ENCODE measurements at places on chromosomes 6 and 20. TPM values are rescaled to one million over a fixed set of nuclear protein-coding genes. Genes with fewer than 3 reads are reported as not detected.
A peak's percentile ranks its signal among the peaks of the same experiment; 100 is the strongest.

SMPDL3A gene
- polyA plus RNA-seq = 30.1 TPM

- DNase-seq = peak; percentile 72
Measured at GRCh38 chr6:7050004-7050403, 57.8 kb upstream of the RREB1 start.

DNA sequence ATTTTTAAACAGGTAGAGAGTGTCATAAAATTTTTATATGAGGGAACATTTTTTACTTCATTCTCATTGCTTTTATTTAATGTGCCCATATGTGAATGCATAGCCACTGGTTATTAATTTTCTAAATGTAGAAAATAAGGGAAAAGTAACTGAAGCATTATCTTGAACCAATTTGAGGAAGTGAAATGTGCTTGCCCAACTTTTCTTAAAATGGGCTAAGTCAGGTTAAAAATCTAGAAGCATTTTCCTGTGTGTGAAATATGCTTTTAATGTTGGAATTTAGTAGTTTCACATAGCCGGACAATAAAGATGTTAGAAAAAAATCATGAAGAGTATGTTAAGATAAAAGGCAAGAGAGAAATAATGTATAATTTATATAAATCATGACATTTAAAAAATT is 3.8 kb downstream of the SEC23B start:
- DNase-seq = peak; percentile 61

- no peak for DNase-seq
Measured at GRCh38 chr6:62894114-62894513, 317.2 kb upstream of the FKBP1C start.

PPIL6 gene
- polyA plus RNA-seq = 0.09 TPM

SLA2 gene
- polyA plus RNA-seq = 0.17 TPM

DNA sequence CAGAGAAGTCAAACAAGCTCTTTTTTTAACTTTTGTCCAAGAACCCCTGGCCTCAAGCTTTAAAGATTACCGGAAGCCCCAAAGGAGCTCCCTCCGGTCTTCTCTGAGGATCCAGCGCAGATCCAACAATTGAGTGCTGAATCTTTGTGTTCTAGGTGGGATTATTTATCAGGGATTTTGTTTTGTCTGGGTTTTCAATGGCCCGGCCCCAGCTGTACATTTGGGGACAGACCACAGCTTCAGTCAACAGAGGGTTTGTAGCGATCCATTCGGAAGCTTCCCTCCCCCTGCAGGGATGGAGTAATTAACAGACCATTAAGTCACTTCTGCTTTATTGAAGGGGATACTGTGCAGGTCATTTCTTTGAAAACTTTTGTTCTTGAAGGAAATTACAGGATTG is 7.8 kb downstream of the OLIG3 start:
- DNase-seq = no peak

DNA sequence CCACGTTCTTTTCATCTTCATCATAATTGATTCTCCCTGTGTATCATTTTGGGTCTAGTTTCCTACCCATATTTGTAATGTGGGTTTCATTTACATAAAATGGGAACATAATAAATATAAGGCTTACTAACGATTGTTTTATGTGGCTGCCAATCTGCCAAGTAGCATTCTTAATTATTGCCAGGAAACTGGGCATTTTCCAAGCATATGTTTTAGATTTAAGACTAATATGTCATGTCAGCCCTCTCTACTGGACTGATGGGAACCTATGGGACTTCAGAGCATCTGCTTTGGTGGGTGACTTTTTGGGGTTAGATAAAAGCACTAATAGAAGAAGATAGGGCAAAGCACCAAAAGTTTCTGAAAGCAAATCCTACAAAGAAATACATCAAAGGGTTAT is 157.5 kb downstream of the TBX18 start:
- DNase-seq = no peak

DNA sequence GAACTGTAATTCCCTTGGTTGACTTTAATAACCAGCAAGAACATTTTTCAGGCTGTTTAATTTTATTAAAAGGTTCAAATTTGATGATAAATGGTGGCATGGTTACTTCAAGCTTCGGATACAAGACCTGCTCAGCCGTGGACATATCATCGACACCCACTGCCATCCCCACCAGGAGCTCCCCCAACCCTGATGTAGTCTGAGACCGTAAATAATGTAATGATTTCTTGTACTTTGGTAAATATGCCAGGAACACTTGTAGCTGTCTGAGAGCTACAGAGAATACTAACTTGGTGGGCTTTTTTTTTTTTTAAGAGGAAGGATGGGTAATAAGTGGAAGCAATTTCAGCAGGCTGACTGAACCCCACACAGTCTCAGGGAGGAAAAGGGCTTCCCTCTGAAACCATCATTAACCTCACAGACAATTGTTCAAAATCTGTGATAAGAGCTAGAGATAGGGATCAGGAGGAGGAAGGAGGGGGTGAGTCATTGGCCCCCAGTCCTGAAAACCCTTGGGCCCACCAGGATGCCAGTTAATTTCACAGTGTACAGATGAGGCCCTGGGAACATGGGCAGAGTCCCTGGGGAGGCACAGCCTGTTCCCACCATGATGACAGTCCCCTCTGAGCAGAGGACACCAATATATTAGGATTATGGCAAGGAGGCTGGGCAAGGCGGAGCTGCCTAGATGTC is 56.0 kb downstream of the APCDD1L start:
- no peak for DNase-seq

PDE10A gene
- polyA plus RNA-seq = not detected

- DNase-seq = no peak
Measured at GRCh38 chr20:31712564-31713311, 9.9 kb downstream of the BCL2L1 start.

KHDRBS2 gene
- polyA plus RNA-seq = 0.09 TPM

DNA sequence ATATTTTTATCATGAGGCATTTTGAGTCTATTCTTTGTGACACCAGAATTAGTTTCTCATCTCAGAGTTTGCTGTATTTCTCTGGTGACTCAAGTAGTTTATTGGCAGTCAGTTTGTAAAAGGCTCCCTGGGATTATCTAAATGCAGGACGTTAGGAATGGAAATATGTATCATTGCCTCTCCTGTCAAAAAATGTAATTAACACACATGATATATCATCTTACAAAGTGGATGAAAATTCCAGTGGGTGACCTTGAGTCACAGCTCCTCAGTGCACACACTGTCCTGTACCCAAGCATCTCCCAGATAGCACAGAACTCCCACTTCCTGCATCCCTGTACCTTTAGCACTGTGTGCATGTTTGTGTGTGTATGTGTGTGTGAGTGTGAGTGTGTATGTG is 258.6 kb downstream of the LAMA2 start:
- DNase-seq = no peak

DNA sequence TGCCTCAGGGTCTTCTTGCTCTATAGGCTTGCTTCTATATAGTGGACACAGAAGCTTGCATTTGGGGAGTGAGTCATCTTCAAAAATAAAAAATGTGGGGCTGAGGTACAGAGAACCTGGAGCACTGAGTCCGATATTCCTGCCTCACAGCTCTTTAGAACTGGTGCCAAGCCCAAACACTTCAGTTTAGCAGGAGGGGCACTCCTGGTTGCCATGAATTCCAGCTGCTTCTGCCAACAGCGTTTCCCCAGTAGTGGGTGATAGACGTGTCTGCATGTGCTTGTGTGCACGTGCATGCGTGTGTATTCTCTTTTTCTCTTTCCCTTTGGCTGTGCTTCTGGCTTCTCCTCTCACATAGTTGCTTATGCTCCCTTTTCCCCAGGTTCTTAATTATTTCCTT is 11.9 kb downstream of the DNPH1 start:
- no peak for DNase-seq

GRCh38 chr6:34059136-34059731 is 86.7 kb downstream of the GRM4 start:
- no peak for DNase-seq

GNRH2 gene
- polyA plus RNA-seq = not detected

DNA sequence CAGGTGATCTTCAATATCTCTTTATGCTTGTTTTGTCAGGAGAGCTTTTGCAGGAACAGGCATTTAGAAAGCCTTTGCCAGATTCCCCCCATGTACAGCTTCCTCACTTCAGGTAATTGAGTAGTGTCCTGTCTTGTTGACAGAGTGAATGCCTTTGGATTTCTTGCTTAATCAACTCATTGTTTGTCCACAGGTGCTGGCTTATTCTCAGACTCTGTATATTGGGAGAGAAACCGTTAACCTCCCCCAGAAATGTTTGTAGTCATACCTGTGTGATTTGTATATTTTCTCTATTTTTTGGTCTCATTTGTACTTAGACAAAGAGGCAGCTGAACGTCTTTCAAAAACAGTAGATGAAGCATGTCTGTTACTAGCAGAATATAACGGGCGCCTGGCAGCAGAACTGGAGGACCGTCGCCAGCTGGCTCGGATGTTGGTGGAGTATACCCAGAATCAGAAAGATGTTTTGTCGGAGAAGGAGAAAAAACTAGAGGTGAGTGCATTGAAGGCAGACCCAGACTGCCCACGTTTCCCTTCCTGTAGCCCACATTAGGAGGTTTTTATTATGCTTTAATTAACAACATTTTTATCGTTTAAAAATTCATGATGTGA is 32.3 kb downstream of the RPRD1B start:
- DNase-seq = no peak

IL17F gene
- polyA plus RNA-seq = not detected

NHSL1 gene
- 0.51 TPM for polyA plus RNA-seq

BTBD9 gene
- polyA plus RNA-seq = 6.2 TPM

DNA sequence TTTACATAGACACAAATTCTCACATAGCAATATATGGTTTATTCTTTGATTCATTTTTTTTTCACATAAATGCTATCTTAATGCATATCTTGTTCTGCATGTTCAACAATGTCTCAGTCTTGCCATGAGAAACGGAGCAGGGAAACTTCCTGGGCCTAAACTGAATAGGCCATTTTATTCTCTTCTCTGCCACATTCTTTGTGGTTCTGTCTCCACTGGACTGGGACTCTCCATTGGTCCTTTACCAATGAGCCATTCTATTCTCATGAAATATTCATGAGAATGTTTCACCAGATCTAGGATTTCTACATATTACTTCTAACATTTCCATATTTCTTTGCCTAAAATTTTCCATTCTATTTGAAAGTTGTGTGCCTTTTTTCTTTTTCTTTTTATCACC is 42.8 kb downstream of the LAMA2 start:
- no peak for DNase-seq

RAET1L gene
- not detected for polyA plus RNA-seq

- peak; percentile 53 for DNase-seq
Measured at GRCh38 chr6:40148882-40149573, 214.8 kb upstream of the MOCS1 start.

ESR1 gene
- 0.23 TPM for polyA plus RNA-seq

- no peak for DNase-seq
Measured at GRCh38 chr20:11894062-11894461, 23.6 kb upstream of the BTBD3 start.

ME1 gene
- 0.45 TPM for polyA plus RNA-seq

LKAAEAR1 gene
- 1.7 TPM for polyA plus RNA-seq

DNA sequence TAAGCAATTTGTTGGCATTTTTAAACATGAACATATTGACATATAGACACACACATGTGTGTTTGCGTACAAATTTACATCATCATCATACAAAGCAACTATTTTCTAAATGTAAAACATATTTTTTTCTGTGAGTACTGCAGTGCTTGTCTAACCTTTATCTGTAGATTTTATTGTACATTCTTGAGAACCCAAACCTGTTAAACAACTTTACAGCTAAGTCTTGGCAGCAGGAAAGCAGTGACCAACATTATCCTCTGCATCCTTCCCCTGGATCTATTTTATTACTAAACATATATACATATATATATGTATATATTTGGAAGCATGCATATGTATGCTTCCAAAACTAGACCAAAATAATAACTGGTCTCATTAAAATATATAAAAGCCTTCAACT is 10.4 kb upstream of the PLCB1 start:
- no peak for DNase-seq

DNA sequence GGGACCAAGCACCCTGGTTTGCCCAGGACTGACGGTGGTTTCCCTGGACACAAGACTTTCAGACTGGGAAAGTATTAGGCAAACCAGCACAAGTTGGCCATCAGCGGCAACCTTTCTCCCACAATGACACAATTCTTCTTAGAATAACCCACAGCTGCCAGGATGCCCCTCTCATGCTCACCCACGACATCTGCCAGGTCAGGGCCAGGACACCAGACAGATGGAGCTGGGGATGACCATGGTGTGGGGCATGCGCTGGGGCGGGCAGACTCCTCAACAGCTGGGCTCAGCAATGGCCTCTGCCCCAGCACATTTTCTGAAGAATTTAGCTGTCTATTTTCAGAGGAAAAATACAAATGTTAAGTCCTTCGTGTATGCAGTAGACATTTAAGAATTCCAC is 226.4 kb downstream of the FNDC1 start:
- DNase-seq = no peak

ZNF334 gene
- polyA plus RNA-seq = not detected

RNF39 gene
- not detected for polyA plus RNA-seq

PLEKHG1 gene
- 0.08 TPM for polyA plus RNA-seq

GRCh38 chr6:92184933-92185332 is 1234.4 kb downstream of the EPHA7 start:
- no peak for DNase-seq

TRAPPC3L gene
- not detected for polyA plus RNA-seq

DNA sequence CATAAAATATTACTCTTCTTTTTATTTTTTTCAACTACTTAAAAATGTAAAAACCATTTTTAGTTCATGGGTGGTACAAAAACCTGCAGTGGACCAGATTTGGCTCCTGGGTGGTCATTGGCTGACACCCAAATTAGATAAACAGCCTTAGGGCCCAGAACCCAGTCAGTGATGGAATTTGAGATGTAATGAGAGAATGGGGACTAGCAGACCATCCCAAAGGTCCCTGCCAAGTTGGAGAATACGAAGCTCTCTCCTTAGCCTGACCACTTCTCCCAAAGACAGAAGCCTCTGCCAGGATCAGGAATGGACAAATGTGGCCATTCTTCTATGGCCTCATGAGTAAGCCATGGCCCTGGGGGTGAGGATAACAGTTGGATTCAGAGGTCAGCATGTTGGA is 194.7 kb downstream of the NFATC2 start:
- no peak for DNase-seq

DNA sequence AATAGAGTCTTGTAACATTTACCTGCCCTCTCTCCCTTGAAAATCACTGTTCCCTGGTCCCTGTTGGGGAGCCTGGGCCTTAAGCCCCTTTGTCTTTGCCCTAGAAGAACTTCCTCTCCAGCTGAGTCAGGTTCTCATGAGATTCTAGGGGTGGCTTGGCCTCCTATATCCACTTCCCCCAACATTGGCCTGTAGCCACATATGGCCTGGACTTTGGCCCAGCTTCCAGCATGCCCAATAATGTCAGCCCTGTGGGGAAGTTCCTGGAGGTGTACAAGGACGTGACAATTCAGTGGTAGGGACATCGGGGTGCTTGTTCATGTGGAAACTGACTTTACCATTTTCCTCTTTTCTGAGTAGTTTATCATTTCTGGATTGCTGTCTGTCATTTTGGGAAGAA is 17.2 kb upstream of the MAS1L start:
- no peak for DNase-seq

PSMB1 gene
- polyA plus RNA-seq = 558 TPM

Measured in CD14-positive monocyte (primary cell).